ENCODE measurements at places on chromosomes 2 and 18.

- DNase-seq, result no peak
These were observed 52.0 kb downstream of the CDC42EP3 start for GRCh38 chr2:37619230-37619958.

DNA sequence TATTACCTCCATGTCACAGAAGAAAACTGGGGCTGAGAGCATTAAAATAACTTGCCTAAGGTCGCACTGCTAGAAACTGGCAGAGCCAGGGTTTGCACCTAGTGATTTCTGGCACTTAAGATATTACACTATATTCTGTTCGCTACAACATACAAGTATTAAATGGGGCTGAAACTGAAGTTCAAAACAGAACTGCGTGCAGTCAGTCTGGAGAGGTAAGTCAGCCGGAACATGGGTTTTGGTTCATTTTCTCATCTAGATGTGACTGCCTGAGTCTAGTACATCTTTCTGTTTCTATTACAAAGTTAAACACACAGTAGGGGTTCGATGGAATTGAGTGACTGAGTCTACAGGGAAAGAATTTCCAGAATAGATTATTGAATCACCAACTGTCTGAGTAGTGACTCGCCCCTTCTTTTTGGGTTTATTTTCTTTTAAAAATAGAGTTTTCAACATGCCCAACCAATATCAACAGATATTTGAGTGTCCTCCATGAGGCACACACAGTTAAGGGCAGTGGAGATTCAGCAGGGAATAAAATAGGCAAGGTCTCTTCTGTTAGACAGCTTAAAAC, 150.8 kb downstream of the RNF152 start:
- DNase-seq, result no peak

- no peak for DNase-seq
These were observed 344.7 kb upstream of the NETO1 start for GRCh38 chr18:73212442-73212841.

DNA sequence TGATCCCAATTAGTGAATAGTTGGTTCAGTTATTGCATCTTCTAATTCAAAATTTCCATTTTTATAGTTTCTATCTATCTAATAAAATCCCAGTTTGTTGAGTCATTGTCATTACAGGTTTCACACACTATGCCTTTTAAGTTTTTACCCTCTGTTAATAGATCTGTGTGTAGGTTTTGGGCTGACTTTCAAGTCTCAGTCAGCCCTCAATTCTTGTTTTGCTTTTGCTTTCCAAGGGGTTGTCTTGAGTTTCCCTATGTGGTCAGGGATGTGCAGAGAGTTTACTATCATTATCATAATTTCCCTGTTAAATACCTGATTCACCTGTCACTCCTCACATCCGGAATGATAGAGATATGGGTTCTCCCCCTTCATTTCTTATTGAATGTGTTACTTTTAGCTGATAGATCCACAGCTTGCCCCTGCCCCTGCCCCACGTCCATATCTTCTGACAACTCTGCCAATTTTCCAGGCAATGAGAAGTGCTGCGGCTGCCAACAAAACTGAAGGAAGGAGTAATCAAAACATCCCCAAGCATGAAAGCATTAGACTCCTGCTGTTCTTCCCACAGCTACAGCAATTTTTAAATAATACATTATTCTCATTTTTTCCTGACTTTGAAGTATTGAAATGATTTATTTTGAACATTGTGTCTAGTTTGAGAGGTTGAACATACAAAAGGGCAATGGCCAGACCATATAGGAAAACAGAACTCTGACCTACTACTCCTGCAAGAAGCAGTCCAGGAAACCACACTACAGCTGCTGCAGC, 1064.8 kb downstream of the SUCLG1 start:
- no peak for DNase-seq

DNA sequence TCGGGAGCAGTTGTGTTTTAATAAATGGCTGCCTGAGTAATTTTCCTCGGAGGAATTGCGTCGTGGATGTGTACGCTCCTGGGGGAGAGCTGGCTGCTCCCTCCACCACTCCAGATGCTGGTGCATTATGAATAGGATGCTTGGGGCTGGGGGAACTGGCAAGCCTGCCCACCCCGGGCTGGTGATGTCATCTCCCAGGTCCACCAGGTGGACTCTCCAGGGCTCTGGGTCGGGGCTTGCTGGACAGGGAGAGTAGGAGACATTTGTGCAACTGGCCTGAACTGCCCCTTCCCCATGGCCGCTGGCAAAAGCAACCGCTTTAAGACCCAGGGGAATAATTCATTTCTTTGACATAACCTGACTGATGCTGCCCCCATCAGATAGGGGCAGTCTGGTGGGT, 158.7 kb downstream of the KLHL29 start:
- no peak for DNase-seq

DNA sequence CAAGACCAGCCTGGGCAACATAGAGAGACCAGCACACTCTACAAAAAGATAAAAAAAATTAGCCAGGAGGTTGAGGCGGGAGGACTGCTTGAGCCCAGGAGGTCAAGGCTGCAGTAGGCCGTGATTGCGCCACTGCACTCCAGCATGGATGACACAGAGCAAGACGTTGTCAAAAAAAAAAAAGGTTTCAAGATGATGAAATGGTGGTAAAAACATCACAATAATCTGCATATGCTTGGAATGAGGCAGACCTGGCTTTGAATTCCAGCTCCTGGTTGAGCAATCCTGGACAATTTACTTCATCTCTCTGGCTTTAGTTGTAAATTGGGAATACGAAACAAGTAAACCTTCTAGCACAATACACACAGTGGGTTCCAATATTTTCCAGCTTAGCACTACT, 24.1 kb downstream of the USP40 start:
- DNase-seq, result peak; percentile 22

- DNase-seq, result peak; percentile 60
These were observed 219.3 kb upstream of the APCDD1 start for GRCh38 chr18:10234912-10235660.

DNA sequence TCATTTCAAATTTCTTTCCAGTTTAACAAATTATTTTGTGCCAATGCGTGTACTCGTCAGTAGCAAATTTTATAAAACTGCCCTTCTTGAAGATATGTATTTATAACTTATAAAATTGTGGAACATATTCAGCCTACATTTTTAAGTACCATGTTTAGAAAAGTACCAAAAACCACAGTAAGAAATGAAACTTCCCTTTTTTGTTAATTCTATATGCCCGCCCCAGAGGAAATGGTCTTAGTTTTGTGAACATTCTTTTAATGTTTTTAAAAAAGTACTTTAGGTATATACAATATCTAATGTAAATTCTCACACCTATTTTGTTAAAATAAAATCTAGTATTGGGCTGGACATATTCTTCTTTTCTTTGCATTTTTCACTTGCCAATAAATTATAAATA, 1.2 kb downstream of the UGT1A9 start:
- no peak for DNase-seq

DNA sequence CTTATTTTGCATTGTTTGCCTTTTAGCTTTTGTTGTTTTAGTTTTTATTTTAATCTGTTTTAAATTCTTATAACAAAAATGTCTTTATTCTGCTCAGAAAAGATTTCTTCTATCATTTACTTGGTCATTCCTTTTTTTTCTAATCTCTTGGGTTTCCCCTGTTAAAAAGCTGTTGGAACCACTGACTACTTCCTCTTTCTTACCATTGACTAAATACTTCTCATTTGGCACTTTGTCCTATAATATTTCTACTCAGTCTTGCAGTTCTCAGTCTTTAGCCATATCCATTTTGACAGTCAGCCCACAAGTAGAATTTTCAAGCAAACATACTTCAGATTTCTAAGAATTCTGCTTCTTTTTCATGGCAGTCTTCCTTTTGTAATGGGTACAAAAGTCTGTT, 567.2 kb downstream of the SATB2 start:
- DNase-seq, result no peak

All from M059J (cell line).